CD14-positive monocyte (primary cell): ENCODE measurements at places on chromosomes 7 and 10. TPM values are rescaled to one million over a fixed set of nuclear protein-coding genes. Genes with fewer than 3 reads are reported as not detected.

DNA sequence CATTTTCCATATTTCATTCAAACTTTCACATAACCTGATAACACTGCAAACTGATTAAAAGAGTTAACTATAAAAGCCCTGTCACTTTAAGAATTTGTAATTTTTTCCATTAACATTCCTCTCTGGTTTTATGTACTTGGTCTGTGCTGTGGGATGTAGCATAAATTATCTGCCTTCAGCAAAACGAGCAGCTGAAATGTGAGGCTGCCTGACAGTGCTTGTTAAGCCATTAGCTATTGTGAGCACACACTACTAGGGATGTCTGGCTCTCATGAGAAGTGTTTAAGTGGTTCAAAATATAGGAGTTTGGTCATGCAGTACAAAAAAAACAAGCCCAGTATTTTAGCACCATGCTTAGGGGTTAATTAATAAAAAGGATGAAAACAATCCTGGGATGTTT is 63.0 kb downstream of the HOXA1 start:
- no peak for DNase-seq

DNA sequence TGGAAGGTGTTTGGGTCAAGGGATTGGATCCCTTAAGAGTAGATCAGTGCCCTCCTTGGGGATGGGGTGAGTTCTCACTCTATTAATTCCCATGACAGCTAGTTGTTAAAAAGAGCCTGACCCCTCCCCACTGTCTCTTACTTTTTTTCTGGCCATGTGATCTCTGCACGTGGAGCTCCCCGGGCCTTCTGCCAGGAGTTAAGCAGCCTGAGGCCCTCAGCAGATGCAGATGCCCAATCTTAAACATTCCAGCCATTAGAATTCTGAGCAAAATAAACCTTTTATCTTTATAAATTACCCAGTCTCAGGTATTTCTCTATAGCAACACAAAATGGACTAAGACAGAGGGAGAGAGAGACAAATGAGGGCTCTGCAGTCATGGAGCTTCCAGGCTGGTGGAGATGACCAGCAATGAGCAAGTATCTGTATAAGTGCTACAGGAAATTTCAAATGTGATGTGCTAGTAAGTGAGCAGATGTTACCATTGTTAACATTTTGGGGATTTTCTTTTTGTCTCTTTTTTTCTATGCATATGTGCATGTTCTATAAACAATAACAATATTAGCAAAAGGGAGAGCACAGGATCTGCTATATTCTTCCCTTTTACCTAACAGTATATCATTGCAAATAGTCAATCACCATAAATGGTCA is 26.7 kb downstream of the PLPP4 start:
- no peak for DNase-seq

HERPUD2 gene
- polyA plus RNA-seq: 40.9 TPM

KCNIP2 gene
- not detected for polyA plus RNA-seq

FUOM gene
- polyA plus RNA-seq: 39.0 TPM

DNA sequence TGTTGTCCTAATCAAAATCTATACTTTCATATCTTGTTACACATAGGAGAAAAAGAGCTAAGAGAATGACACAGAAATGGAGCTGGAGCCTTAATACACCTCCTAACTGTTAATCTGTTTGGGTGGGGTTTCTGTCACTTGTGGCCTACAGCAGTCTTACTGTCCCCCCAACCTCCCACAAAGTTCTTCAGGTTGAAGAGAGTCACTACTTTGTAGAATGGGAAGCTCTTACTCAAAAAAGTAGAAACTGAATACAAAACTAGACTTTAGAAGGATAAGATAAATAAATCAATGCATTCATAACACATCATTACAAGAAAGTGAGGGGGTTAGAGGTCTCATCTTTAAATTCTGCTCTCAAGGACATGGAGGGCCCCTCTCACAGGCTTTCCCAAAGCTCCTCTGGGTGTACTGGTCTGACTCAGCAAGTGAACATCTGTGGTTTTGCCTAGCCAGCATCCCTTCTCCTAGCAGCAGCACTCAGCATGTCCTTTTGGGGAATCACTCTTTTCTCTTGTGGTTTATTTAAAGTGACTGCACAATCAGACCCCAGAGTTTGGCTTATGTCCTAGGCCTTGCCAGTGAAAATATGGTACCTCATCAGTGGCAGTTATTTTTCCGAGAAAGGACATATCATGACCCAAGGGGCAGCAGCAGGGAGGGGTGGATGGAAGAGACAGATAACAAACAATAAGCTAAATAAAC is 2.0 kb upstream of the BLVRA start:
- no peak for DNase-seq

GRCh38 chr7:144118341-144118740 is 4.6 kb upstream of the OR2A14 start:
- DNase-seq: no peak

PTPN12 gene
- 17.4 and 36.7 TPM in 2 replicates for polyA plus RNA-seq

VENTX gene
- 39.4 and 56.0 TPM in 2 replicates for polyA plus RNA-seq

ZNF488 gene
- polyA plus RNA-seq: not detected

GRCh38 chr7:91239171-91239604 is 25.0 kb upstream of the FZD1 start:
- DNase-seq: no peak

ZPBP gene
- polyA plus RNA-seq: not detected

DNA sequence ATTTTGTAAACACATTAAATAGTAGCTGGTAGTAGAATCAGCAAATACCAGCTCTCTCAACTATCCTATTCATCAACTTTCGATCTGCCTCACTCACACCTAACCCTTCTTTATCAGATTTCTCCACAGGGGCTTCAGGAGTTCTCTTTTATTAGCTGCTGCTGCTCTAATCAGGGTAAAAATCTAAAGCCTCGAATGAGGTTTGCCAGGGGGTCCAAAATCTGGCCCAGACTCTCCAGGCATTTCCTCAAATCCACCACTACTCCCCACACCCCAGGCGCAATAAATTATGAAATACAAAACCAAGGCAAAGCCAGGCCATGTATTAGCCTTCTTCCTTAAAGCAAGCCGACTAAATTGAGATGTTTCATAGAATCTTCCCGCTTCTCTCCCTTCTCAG is 2.3 kb downstream of the RNF216 start:
- no peak for DNase-seq

GRCh38 chr10:1687190-1687589 is 50.1 kb downstream of the ADARB2 start:
- no peak for DNase-seq

CXCL12 gene
- polyA plus RNA-seq: 0.03 and 0.21 TPM in 2 replicates

GRCh38 chr7:27096768-27097514 is 1.1 kb upstream of the HOXA1 start:
- peak; percentile 68 for DNase-seq

- no peak for DNase-seq
These were observed 9.8 kb upstream of the SP8 start for GRCh38 chr7:20796500-20796899.

DNA sequence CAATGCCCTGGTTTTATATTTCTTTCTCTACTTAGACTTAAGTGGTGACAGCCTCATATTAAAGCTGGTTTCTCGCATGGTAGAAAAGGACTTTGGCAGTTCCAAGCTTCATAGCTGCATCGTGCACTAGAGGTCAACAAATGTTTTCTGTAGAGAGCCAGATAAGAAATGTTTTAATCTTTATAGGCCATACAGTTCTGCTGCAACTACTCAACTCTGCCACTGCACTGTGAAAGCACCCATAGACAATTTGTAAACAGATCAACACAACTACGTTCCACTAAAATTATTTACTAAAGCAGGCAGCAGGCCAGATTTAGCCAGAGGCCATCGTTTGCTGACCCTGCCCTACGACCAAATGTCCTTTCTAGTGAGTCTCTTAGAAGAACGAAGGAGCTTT is 36.7 kb downstream of the CSGALNACT2 start:
- DNase-seq: no peak

CHST15 gene
- polyA plus RNA-seq: 54.4 TPM

STEAP1 gene
- polyA plus RNA-seq: not detected

GRCh38 chr10:93456480-93456879 is 25.7 kb downstream of the MYOF start:
- no peak for DNase-seq
